ENCODE measurements at places on chromosomes 2 and 18.
A peak's percentile ranks its signal among the peaks of the same experiment; 100 is the strongest.

DNA sequence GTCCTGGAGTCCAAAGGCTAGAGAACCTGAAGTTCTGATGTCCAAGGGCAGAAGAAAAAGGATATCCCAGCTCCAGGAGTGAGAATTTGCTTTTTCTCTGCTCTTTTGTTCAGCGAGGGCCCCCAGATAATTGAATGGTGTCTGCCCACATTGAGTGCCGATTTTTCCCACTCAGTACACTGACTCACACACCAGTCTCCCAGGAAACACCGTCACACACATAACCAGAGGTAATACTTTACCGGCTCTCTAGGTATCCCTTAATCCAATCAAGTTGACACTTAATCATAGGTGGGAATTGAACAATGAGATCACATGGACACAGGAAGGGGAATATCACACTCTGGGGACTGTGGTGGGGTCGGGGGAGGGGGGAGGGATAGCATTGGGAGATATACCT lies 161.5 kb downstream of the WDR7 start:
- no peak for DNase-seq
- no peak overlapping the region for H3K4me3 ChIP-seq
- H3K4me1 ChIP-seq: no peaks in the 10 kb centered on the region
- no peak overlapping the region for H3K27ac ChIP-seq
- H3K27me3 ChIP-seq: no peaks in the 10 kb centered on the region
- no peaks in the 10 kb centered on the region for H3K36me3 ChIP-seq

DNA sequence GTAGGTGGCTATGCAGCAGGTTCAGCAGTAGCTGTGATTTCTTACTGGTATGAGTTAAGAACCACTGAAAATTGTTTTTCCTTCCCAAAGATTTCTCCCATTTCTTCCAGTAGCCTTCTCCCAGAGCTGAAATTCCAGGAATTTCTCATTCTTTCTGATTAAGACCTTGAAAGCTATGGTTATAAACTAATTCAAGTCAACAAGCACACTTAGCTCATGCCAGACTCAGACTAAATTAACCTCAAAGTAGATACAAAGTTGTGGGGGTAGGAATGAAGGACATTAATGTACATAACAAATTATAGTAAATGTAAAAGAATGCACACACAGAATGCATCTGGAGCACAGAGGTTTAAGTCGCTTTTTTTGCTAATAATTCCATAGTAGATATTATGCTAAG lies 103.6 kb upstream of the SOX11 start:
- H3K36me3 ChIP-seq: no peaks in the 10 kb centered on the region
- no peak overlapping the region for H3K4me3 ChIP-seq
- DNase-seq: no peak
- H3K27ac ChIP-seq: no peak overlapping the region

DNA sequence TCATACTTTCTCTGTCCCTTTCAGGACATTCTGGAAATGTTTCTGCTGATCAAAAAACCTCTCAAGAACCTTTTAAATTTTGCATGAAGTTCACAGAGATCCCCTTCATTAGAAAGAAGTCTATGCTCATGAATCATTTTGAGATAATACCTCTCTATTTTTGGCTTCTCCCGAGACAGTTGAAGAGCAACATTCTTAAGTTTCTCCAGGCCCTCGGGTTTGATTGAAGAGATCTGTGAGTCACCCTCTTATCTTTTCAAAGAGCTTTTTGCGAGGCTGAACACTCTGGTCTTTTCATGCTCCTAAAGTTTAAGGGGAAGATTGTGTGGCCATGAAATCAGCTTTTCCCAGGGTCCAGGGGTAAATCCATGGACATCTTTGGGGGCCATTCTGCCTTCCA lies 354.2 kb downstream of the FBXO15 start:
- H3K27me3 ChIP-seq: no peaks in the 10 kb centered on the region
- H3K27ac ChIP-seq: no peak overlapping the region

- peaks cover 6% of the 10 kb centered on the region for H3K4me1 ChIP-seq
- DNase-seq: no peak
- H3K27ac ChIP-seq: no peak overlapping the region
- no peak overlapping the region for H3K4me3 ChIP-seq
These were observed 203.6 kb downstream of the FHOD3 start for GRCh38 chr18:36501100-36501499.

- DNase-seq: no peak
- no peak overlapping the region for H3K27ac ChIP-seq
- H3K4me3 ChIP-seq: no peak overlapping the region
- H3K27me3 ChIP-seq: no peaks in the 10 kb centered on the region
These were observed 78.9 kb downstream of the LIPG start for GRCh38 chr18:49640741-49641140.

DNA sequence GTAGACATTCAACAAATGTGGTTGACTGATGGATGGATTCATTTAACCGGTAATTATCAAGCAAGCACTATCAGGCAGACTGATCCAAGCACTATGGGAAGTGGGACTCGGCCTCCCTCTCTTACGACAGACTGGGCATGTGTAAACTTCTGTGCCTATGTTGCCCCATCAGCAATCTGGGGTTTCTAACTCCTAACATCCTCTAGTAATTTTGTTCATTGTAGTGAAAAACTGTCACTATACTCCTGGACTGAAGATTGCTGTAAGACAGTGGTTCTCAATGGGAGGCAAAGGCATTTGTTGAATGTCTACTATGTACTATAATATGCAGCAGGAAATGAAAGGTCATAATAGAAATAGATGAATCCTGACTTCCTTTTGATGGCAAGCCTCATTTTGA lies 51.2 kb upstream of the CREB1 start:
- no peak overlapping the region for H3K27ac ChIP-seq
- peaks cover 5% of the 10 kb centered on the region for H3K4me1 ChIP-seq
- DNase-seq: no peak
- no peaks in the 10 kb centered on the region for H3K36me3 ChIP-seq

- no peaks in the 10 kb centered on the region for H3K4me1 ChIP-seq
- H3K36me3 ChIP-seq: no peaks in the 10 kb centered on the region
- H3K27me3 ChIP-seq: no peaks in the 10 kb centered on the region
- H3K4me3 ChIP-seq: no peak overlapping the region
- no peak overlapping the region for H3K27ac ChIP-seq
These were observed 288.0 kb upstream of the TNP1 start for GRCh38 chr2:217147818-217148217.

- H3K36me3 ChIP-seq: no peaks in the 10 kb centered on the region
- no peak overlapping the region for H3K27ac ChIP-seq
- no peak overlapping the region for H3K4me3 ChIP-seq
- peaks cover 56% of the 10 kb centered on the region for H3K27me3 ChIP-seq
These were observed 175.8 kb downstream of the CELF4 start for GRCh38 chr18:37389684-37390368.

DNA sequence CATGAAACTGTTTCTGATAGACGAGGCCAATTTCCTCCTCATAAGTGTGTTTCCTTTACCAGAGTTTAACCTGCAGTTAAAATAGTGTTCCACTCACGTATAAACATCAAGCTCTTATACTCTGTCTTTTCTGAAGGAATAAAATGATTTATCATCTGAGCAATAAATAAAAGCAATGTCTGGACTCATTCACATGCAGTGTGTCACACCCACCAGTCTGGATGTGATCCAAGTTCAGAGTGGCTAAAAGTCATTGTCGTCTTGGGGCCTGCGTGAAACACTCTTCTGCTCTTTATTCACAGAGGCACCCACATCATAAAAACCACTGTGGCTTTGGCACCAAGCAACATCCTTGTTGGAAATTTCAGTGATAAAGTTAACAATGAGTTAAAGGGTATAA lies 19.5 kb upstream of the SLC9A4 start:
- H3K36me3 ChIP-seq: no peaks in the 10 kb centered on the region
- H3K27ac ChIP-seq: no peak overlapping the region
- H3K4me3 ChIP-seq: no peak overlapping the region
- peaks cover 24% of the 10 kb centered on the region for H3K27me3 ChIP-seq

- no peaks in the 10 kb centered on the region for H3K27me3 ChIP-seq
- no peak overlapping the region for H3K4me3 ChIP-seq
These were observed 64.9 kb downstream of the SPRED2 start for GRCh38 chr2:65367524-65367923.

GRCh38 chr2:96092573-96092877 lies 23.8 kb downstream of the ADRA2B start:
- DNase-seq: no peak
- no peak overlapping the region for H3K4me3 ChIP-seq
- H3K27ac ChIP-seq: no peak overlapping the region
- no peaks in the 10 kb centered on the region for H3K36me3 ChIP-seq
- peaks cover 58% of the 10 kb centered on the region for H3K27me3 ChIP-seq

DNA sequence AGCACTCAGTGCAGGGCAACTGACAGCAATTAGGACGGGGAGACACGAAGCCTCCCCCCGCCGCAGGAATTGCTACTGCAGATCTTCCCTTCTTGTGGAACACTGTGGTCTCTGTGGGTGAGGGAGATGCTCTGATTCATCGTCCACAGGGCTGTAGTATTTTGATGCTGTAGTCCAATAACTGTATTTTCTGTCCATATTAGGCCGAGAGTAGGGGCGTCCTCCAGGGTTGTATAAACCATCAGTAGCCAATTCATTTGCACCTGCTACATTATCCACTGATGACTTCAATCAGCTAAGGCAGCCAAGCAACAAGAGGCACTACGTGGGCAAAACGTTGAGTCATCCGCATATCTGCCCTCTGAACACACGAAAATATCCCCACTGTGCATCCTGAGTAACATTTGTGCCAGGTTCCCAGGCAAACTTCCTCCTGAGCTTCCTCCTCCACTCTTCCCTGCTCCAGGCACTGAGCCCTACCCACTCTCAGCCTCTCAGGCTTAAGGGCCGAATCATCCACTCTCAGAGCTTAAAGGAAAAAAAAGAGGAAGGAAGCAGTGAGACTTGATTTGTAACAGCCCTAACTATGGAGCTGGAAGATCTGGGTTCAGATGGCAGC lies 62.1 kb downstream of the LBH start:
- no peaks in the 10 kb centered on the region for H3K27me3 ChIP-seq
- no peak overlapping the region for H3K4me3 ChIP-seq
- no peak overlapping the region for H3K27ac ChIP-seq
- DNase-seq: peak; percentile 82
- no peaks in the 10 kb centered on the region for H3K36me3 ChIP-seq

DNA sequence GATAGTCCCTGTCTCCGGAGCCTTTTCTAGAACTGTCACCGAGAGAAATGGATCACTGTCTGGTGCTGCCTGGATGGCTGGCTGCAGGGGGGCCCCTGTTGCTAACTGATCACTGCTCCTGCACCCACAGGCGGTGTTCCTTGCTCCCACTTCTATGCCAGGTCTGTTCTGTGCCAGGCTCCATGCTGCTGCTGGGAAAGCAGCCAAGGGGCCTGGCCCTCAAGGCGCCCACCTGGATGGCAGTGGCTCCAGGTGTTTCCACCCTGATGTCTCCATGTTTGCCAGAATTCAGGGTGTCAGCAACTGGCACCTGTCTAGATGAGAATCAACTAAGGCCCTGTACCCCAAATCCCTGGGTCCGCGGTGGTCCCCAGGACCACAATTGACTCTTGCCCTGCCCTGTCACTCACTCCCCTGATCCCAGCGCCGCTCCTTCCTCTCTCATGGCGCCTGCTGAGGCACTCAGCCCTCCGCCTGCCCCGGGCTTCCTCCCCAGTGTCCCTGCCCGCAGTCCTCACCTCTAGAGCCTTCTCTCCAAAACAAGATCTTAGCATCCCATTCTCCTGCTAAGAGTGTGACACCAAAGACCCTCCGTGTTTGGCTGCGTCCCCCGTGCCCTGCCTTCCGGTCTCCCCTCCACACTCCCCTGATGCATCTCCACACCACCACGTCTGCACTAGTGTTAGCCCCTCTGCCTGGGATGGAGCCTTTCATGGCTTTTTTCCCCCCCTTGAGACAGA lies 72.5 kb upstream of the OTOF start:
- H3K4me1 ChIP-seq: no peaks in the 10 kb centered on the region
- H3K27me3 ChIP-seq: peaks cover 42% of the 10 kb centered on the region

DNA sequence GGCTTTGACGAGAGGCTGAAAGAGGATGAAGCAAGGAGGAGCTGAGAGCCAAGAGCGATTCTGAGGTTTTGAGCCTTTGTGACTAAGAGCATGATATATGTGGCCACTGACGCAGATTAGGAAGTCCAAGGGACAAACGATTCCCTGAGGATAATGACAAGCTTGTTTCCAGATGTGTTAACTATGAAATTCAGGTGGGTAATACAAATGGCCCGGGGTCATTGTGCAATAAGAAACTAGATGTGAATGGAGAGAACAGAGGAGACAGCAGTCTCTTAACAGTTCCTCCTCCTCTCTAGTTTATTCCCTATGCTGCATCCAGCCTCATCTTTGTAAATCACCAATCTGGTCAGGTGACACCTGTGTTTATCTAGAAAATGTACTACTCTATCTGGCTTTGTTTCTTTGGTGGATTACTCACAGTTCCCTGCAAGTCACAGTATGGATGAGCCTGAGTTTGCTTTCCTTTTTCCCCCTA lies 84.2 kb downstream of the SOCS6 start:
- no peaks in the 10 kb centered on the region for H3K36me3 ChIP-seq
- no peak overlapping the region for H3K27ac ChIP-seq
- DNase-seq: peak; percentile 91
- peaks cover 4% of the 10 kb centered on the region for H3K4me1 ChIP-seq

DNA sequence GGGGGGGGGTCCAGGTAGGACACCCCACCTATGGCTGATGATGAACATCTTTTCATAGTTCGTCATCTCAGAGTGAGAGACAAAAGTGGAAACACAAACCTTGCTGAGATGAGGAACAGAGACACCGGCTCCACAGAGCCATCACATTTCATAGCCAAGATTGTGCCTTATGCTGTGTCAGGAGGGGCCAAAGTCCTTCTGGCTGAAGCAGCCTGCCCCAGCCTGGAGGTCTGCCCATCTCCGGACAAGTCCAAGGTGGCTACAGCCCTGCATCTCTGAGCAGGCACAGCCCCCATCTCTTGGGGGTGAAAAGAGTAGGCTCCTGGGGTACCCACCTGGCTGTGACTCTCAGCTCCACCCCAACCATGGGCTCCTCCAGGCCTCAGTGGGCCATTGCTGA lies 70.3 kb downstream of the ZBTB7C start:
- peaks cover 34% of the 10 kb centered on the region for H3K27me3 ChIP-seq
- no peaks in the 10 kb centered on the region for H3K36me3 ChIP-seq
- H3K4me1 ChIP-seq: no peaks in the 10 kb centered on the region

DNA sequence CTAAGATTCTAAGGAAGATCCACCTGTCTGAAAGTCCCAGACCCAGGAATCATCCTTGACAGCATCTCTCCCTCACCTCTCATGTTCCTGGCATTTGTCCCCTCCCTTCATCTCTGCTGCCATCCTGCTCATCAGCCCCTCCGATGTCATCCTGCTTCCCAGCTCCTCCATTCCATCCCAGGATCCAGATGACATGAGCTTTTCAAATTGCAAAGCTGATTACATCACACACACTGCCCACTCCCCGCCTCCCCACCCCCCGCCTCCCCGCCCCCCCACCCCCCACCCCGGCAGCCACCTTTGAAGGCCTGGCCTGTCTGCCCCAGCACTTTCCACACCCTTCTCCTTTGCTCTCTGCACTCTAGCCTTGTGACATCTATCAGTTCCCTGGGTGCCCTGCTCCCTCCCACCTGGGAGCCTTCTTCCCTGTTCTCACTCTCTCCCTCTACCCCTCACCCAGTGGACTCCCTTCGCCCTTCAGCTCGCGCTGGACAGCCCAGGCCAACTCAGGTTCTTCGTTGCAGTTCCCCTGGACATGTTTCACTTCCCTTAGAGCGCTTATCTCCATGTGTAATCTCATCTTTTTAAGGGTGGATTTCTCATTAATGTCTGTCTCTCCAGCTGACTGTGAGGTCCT lies 61.6 kb downstream of the DNMT3A start:
- H3K27ac ChIP-seq: no peak overlapping the region
- H3K36me3 ChIP-seq: peaks cover 19% of the 10 kb centered on the region
- no peak for DNase-seq
- H3K4me1 ChIP-seq: peaks cover 8% of the 10 kb centered on the region

Data from mesenchymal stem cell (in vitro differentiated cells and primary cell).